ENCODE measurements at places on chromosomes 7 and 10. TPM values are rescaled to one million over a fixed set of nuclear protein-coding genes. Genes with fewer than 3 reads are reported as not detected.

DNA sequence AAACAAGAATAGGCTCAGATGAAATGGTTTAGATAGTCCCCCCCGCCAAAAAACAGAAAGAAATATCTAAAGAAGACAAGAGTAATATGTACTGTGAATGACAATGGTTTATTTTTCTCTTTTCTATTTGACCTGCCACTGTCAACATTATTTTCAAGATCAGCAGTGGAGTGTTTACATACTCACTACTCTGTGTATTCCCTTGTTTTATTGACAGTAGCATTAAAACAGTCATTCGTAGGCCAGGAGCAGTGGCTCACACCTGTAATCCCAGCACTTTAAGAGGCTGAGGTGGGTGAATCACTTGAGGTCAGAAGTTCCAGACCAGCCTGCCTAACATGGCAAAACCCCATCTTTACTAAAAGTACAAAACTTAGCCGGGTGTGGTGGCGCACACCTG lies 245.3 kb upstream of the SLC26A5 start:
- DNase-seq = no peak
- no peaks in the 10 kb centered on the region for H3K36me3 ChIP-seq
- H3K27me3 ChIP-seq = no peaks in the 10 kb centered on the region

DNA sequence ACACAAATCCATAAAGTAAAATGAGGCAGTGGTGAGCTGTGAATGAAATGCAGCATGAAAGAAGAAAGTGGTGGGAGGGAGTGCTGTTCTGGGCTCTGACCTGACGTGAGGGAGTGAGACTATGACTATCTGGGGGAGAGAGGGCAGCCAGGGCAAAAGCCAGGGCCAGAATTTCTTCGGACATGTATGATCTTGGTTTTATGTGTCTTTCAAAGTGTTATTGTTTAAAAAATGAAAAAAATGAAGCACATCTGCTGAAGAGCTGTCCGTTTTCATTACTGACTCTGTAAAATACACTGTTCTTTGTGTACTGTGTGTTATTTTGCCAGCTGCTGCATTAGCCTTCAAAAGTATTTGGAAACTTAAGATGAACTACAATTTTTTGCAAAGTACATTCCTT lies 70.2 kb upstream of the KLF14 start:
- H3K4me1 ChIP-seq = no peaks in the 10 kb centered on the region
- no peaks in the 10 kb centered on the region for H3K36me3 ChIP-seq
- H3K27me3 ChIP-seq = peaks cover 18% of the 10 kb centered on the region
- no peak overlapping the region for H3K4me3 ChIP-seq
- no peak overlapping the region for H3K27ac ChIP-seq

- no peak overlapping the region for H3K27ac ChIP-seq
- no peak for DNase-seq
- no peaks in the 10 kb centered on the region for H3K27me3 ChIP-seq
- H3K36me3 ChIP-seq = no peaks in the 10 kb centered on the region
Observed at GRCh38 chr7:36318116-36318515, 71.5 kb upstream of the ANLN start.

DPP6 gene
- total RNA-seq = 0.38 TPM
